ENCODE measurements at places on chromosomes 3 and 15. TPM values are rescaled to one million over a fixed set of nuclear protein-coding genes. Genes with fewer than 3 reads are reported as not detected.

The ARHGAP31 gene
- 6.5 TPM for total RNA-seq

The SPINT1 gene
- total RNA-seq: 0.81 TPM

The CCK gene
- total RNA-seq: not detected

The RLBP1 gene
- not detected for total RNA-seq

The SLC24A5 gene
- total RNA-seq: not detected

The CSNK1G1 gene
- 10.7 TPM for total RNA-seq

The ARHGAP11A gene
- 6.3 TPM for total RNA-seq

The RPL4 gene
- total RNA-seq: 5,866 TPM

The EPHB1 gene
- 0.16 TPM for total RNA-seq

The SHC4 gene
- 0.72 TPM for total RNA-seq

The ERC2 gene
- total RNA-seq: not detected

The SPTSSB gene
- not detected for total RNA-seq

The HIGD2B gene
- not detected for total RNA-seq

The CFAP92 gene
- not detected for total RNA-seq

The CELF6 gene
- not detected for total RNA-seq

The ST8SIA2 gene
- total RNA-seq: not detected

The CIDEC gene
- 0.18 TPM for total RNA-seq

The TMC3 gene
- total RNA-seq: 0.32 TPM

The IRAK2 gene
- total RNA-seq: 2.7 TPM

The HES1 gene
- 24.1 TPM for total RNA-seq

The SLC22A14 gene
- total RNA-seq: not detected

The FBXL2 gene
- 8.3 TPM for total RNA-seq

The GPR160 gene
- 3.1 TPM for total RNA-seq

The ATP13A5 gene
- total RNA-seq: not detected

The SLC28A1 gene
- not detected for total RNA-seq

The MINAR1 gene
- total RNA-seq: 0.36 TPM

The MYZAP gene
- total RNA-seq: 0.54 TPM

The GOLGA6L10 gene
- not detected for total RNA-seq

The GPR27 gene
- not detected for total RNA-seq

The CCDC71 gene
- total RNA-seq: 35.6 TPM

The TGM5 gene
- not detected for total RNA-seq

The TM4SF4 gene
- total RNA-seq: not detected

The ACTC1 gene
- total RNA-seq: not detected

The A4GNT gene
- not detected for total RNA-seq

The EIF4G1 gene
- 333 TPM for total RNA-seq

The FOXL2NB gene
- not detected for total RNA-seq

The P2RY1 gene
- total RNA-seq: 3.6 TPM
